ENCODE measurements at places on chromosomes 2 and 18. TPM values are rescaled to one million over a fixed set of nuclear protein-coding genes. Genes with fewer than 3 reads are reported as not detected.

The GREB1L gene
- total RNA-seq: not detected

The RFTN2 gene
- not detected for total RNA-seq

GRCh38 chr2:42569116-42569711, 782 bp downstream of the MTA3 start:
- DNase-seq: peak; percentile 38

DNA sequence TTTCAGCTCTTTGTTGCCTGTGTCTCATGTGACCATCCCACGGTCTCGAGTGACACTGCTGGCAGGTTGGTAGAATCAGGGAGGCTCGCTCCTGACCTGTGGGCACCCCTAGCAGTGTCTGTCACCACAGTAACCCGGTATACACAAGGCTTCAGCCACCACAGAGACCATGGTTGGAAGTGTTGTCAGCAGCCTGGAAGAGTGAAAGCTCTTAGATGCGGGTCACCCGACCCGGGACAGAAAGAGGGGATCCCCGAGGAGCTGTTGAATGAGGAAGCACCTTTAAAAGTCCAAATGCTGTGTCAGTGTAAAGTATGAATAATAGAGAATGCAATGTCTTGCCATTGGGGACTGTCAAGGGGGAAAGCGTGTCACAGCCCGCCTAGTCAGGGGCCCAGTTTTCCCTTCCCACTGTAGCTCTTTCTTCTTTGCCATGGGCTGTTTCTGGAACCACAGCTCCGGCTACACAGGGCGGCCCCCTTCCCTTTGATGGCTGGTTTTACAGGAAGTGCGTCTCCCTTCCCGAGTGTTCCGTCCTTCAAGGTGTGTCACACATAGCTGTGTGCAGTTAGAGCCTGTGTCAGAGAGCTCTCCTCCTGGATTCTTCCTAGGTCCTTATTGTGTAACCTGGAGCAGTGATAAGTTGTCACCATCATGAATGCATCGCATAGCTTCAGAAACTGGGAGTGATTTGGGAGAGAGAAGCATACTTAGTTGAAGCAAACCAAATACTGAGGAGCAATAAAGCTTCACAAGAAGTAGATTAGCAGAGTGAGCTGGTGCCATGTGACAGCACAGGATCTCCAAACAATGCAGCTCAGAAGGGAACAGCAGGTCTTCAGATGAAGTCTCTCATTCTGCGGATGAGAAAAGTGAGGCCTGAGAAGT, 81.4 kb downstream of the MTCL1 start:
- no peak for DNase-seq

DNA sequence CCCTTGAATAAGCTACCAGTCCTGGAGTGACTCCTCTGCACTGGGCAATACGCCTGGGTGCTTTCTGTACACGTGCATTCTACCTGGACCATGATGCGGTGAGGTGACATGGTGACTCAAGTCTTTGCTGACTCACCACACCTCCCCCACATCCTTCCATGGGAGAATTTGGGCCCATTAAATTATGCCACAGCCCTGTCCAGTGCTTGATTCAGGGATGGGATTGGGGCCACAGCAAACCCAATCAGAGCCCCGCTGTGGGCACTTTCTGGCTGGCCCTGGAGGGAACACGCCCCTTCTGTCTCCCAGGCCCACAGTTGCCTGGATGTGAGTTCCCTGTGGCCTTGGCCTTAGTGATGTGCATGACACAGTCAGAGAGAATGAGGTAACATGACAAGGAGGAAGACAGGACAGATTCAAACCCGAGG, 86.9 kb downstream of the LRRC30 start:
- DNase-seq: no peak

Data from activated CD4-positive, alpha-beta T cell treated with anti-CD3 and anti-CD28 coated beads for 36 hours (primary cell).